Activated CD8-positive, alpha-beta memory T cell treated with anti-CD3 and anti-CD28 coated beads for 4 hours (primary cell): ENCODE measurements at places on chromosomes 6 and 20.

DNA sequence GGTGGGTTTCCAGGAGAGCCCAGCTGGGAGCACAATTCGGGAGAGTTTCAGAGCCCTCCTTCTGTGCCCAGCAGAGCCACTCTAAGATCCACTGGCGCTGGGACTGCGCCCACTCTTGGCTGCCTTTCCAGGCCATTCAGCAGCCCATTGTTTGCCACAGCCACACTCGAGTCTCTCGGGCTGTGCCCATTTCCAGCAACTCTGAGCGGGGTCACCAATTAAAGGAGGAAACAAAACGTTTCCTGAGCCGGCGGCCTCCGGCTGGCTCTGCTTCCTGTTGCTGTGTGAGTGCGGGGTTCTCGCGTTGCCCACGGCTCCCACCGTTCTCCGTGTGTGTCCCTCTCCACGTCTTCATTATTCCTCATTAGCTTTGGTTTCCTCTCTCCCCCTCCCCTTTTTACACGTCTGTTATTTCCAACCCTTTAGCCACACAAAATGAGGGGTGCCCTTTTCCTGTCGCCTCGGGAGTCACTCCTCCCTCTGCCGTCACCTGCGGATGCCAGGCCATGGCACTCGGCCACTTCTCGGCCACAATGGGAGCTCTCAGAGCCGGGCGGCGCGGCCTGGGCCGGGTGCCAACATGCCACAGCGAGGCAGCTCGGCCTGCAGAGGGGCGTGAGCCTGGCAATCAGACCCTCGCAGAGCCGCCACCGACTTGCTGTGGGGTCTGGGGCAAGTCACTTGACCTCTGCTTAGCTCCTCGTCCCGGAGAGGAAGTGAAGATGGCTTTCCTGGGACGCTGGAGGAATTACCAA, 94.3 kb upstream of the NKX2-2 start:
- no peak for DNase-seq

DNA sequence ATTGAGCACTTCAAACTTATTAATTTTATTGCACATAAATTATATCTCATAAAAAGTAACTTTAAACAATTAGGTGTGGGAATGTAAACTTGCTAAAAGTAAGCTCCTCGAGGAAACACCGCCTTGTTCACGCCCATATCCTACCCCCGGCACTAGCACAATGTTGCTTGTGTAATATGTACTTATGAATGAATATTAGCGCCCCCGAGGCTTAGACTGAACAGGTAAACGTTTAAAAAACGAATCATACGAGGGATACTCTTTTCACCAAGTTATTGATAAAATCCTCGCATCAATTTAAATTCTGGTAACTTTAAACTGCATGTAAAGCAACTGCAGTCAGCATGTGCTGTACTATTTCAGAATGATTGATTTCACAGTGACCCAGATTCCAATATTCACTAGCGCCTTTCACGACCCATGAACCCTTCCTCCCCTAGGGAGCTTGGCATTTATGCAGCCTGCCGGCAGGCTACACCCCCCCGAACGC, 637 bp downstream of the TFB1M start:
- DNase-seq, result no peak

GRCh38 chr6:6962699-6963098, 145.1 kb upstream of the RREB1 start:
- DNase-seq, result no peak

- no peak for DNase-seq
Measured at GRCh38 chr6:423055-423798, 31.7 kb downstream of the IRF4 start.

GRCh38 chr6:56419191-56419590, 171.8 kb upstream of the COL21A1 start:
- DNase-seq, result no peak
